ENCODE measurements at places on chromosomes 3 and 15.

- DNase-seq = no peak
Measured at GRCh38 chr3:98529856-98530459, 1.8 kb upstream of the GPR15 start.

DNA sequence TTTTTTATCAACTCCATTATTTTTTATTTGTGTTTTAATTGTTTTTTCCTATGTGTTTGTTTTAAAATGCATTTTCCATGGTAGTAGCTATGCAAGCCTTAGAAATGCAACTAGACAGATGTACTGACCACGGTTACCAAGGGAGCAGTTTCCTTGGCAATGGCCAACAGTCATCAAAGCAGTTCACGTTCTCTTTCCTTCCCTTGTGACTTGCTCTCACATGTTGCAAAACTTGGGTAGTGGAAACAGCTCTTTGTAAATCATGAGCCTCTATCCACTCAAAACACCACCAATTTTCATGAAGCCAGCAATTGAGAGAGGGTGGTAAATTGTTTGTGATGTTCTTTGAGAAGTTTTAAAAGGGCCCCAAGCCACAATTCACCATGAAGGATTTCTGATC, 499.4 kb upstream of the MDFIC2 start:
- no peak for DNase-seq

- peak; percentile 8 for DNase-seq
Measured at GRCh38 chr3:115960799-115961198, 337.5 kb downstream of the GAP43 start.

DNA sequence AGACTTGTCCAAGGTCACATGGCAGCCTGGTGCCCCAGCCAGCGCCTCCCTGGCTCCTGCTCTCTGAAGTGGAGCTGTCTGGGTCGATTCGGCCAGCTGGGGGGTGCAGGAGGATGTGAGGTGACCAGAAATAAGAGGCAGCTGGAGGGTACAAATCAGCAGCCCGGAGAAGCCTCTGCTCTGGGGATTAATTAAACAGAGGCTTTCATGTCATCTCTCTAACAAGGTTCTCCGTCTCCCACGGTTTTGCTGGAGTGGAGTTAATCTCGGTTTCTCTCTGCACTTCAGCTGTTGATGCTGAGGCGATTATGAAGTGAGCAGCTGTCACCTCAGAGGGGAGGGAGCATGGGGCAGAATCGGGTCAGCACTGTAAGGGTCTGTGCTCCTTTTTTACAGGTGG, 236.8 kb downstream of the TLE3 start:
- no peak for DNase-seq

DNA sequence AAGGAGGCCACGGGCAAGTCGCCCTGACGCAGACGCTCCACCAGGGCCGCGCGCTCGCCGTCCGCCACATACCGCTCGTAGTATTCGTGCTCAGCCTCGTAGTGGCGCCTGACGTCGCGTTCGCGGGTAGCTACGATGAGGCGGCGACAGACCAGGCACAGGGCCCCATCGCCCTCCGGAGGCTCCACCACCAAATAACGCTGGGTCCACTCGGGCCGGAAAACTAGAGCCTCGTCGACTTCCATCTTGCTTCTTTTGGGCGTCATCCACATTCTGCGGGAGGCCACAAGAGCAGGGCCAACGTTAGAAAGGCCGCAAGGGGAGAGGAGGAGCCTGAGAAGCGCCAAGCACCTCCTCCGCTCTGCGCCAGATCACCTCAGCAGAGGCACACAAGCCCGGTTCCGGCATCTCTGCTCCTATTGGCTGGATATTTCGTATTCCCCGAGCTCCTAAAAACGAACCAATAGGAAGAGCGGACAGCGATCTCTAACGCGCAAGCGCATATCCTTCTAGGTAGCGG, at the start of gene EPM2AIP1:
Gene EPM2AIP1, minus strand, starts transcription at position 326 of the 520 bp plus-strand sequence. Its CDS starts 54 bp downstream, at position 272.
- DNase-seq = no peak

DNA sequence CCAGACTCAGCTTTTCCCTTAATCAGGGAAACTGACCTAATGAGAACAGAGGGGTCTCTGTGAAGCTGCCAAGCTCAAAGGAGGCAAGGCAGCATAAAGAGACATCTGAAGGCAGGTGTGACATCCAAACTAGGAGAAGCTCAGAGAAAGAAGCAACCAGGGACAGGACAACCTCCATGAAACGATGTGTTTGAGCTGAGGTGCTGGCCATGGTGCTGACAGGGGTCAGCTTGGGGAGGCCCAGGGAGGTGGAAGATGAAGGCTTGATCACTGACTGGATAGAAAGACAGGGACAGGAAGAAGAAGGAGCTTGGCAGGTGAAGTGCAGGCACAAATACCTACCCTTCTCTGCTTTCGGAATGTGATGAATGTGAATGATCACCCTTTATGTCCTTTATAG, 179.5 kb upstream of the NSMCE3 start:
- DNase-seq = no peak

GRCh38 chr3:62638316-62638715, 236.9 kb downstream of the CADPS start:
- no peak for DNase-seq

- no peak for DNase-seq
Measured at GRCh38 chr3:26713091-26713490, 90.5 kb downstream of the LRRC3B start.

DNA sequence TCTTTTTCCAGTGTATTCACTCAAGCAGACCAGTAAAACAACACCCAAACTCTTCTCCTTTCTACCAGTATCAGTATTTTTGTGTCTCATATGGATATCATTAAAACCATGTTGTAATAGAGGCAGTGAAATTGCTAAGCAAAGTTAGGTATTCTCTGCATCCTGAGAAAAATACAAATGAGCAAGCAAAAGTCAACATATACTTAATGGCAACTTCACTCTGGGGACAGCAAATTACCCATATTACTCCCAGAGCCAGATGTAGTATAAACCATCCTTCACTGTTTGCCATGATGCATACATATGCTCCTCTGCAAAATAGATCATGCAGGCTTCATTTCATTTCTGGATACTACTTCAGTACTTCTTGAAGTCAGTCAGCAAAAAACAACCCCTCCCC, 22.1 kb downstream of the UBA5 start:
- DNase-seq = no peak

GRCh38 chr3:143935678-143936077, 35.9 kb upstream of the DIPK2A start:
- no peak for DNase-seq

- no peak for DNase-seq
Measured at GRCh38 chr3:126616931-126617330, 38.0 kb downstream of the TXNRD3 start.

- no peak for DNase-seq
Measured at GRCh38 chr3:151620071-151620470, 113.7 kb upstream of the AADACL2 start.

- DNase-seq = no peak
Measured at GRCh38 chr3:155815030-155815545, 9.0 kb upstream of the C3orf33 start.

DNA sequence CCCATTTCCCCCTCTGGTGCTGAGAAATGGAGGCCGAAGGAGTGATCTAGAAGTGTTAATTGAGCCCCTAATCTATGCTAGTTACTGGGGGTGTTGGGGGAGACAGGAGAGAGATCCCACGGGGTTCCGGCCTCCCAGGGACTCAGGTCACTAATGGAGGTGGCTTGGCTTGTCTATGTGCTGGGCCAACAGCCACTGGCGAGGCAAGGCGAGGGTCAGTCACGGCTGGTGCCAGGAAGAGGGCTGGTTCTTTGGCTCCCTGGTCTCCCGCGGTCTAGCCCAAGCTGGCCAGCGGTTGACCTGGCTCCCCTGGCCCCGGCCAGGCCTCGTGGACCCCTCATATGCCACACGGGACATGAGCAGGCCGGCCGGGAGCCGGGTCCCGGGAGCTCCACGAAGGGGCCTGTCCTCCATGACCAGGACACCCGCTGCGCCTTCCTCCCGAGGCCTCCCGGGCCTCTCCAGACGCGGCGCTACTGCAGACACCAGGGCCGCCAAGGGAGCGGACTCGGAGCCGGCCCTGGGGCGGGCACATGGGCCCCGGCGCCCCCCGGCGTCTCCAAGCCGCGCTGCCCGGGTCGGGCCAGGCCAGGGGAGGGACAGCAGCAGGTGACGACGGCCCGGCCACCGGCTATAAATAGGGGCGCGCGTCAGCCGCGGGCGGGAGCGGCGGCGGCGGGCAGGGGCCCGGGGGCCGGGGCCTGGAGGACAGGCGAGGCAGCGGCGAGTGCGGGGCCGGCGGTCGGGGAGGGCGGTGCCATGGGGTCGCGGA, at the start of gene ALPK3:
Gene ALPK3, plus strand, starts transcription at position 663 of the 772 bp plus-strand sequence. Its CDS starts 97 bp downstream, at position 760.
- no peak for DNase-seq

- DNase-seq = no peak
Measured at GRCh38 chr3:171811913-171812335, 1.6 kb upstream of the PLD1 start.

DNA sequence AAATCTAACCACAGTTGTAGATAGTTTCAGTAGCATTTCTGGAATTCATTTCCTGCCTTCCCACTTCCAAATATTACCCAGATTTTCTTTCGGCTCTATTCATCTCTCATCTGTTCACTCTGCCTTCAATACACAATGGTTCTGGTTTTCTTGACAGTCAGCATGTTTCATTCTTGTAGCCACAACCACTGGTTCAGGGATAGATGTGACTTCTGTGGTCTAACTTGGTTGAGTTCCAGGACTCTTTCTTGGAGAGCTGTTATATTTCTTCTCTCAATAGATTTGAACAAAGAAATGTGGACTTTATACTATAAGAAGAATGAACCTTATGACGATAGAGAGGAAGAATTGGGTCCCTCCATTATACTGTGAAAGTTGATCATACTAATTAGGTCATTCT, 228.8 kb downstream of the NSUN3 start:
- no peak for DNase-seq

DNA sequence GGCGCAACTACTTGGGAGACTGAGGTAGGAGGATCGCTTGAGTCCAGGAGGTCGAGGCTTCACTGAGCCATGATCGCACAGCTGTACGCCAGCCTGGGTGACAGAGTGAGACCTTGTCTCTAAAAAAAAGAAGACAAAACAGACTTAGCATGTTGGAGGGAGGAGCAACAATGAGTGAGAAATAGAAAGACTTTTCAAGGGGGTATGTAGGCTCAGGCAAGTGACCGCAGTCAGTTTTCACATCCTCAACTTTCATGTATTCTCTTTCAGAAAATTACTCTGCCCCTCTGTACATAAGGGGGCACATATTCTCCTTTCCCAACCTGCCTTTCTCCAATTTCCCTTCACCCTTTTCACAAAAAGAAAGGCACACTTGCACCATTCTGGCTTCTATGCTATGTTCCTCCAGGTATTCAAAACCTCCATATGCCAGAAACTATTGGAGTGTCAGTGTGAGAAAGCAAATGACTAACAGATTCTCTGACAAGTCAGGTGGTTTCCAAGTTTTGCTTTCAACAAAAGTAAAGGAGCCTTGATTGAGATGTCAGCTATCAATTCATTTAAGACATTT, 7.6 kb downstream of the NSUN3 start:
- DNase-seq = no peak

DNA sequence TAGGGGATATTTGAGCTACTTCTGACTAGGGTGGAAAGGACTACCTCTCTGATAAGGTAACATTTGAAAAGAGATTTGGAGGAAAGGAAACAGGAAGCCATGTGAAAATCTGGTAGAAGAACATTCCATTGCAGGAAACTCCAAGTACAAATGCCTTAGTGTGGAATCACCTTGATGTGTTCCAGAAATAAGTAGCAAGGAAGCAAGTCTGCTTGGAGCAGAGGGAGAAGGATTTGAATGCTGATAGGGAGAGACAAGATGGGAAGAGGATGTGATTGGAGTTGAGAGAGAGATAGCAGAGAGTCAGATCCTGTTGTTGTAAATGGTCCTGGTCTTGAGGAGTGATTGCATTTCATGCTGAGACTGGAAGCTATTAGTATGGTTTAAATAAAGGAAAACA, 335.1 kb upstream of the DCBLD2 start:
- DNase-seq = no peak

- DNase-seq = no peak
Measured at GRCh38 chr3:102528727-102529126, 93.9 kb downstream of the ZPLD1 start.

GRCh38 chr15:71146580-71146982, 31.3 kb downstream of the THSD4 start:
- DNase-seq = peak; percentile 4

DNA sequence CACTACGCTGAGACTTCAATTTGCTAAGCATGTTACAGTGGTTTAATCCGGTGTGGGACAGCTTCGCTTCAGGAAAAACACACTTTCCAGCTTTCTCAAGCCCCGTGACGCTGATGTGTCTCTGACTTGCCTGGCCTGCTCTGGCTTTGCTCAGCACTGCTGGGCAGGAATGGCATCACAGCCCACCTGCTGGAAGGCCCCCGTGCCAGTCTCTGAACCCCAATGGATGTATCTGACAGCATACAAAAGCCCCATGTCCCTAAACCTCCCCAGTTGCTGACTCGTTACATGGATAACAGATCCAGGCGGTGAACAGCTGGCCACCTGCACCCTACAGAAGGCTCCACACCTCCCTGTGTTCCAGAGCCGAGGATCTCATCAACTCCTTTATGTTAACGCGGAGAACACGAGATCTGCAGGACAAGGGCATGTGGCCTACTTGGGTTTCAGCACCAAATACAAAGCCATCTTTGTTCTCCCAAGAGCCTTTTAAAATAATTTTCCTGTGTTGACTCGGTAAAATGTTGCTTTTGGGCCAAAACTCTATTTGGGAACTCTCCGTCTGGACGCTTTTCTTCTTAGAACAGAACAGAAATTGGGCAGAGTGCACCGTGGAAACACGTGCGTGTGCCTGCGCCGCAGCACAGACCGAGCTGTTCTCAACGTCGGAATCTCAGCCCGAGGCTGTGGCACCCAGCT, 61.4 kb downstream of the ATP10A start:
- DNase-seq = no peak

DNA sequence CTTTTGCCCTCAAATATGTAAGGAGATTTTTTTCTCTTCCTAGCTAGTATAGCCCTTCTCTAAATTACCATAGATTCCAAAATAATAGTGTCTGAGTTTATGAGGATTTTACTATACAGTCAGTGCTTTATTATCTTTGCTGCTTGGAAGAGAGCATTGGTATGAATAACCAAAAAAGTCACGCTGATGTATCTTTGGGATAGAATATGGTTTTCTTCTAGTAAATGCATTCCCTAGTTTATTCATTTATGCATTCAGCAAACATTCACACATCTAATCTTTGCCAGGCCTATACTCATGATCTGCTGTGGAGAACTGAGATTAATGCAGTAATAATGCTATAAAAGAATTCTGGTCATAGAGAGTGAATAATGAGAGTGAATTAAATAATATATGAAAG, 225.3 kb upstream of the GOLGA6L4 start:
- DNase-seq = no peak

- DNase-seq = no peak
Measured at GRCh38 chr3:106685745-106686144, 691.5 kb upstream of the CCDC54 start.

- DNase-seq = no peak
Measured at GRCh38 chr3:189927975-189928895, 192.5 kb downstream of the P3H2 start.

GRCh38 chr3:4980229-4981203, 1.3 kb downstream of the BHLHE40 start:
- DNase-seq = peak; percentile 18

- no peak for DNase-seq
Measured at GRCh38 chr3:181941250-181941649, 229.5 kb downstream of the SOX2 start.
